ENCODE measurements at places on chromosomes 3 and 15.

- DNase-seq = no peak
- no peaks in the 10 kb centered on the region for H3K27me3 ChIP-seq
- H3K4me3 ChIP-seq = no peak overlapping the region
- no peaks in the 10 kb centered on the region for H3K4me1 ChIP-seq
- H3K36me3 ChIP-seq = no peaks in the 10 kb centered on the region
- no peak overlapping the region for H3K27ac ChIP-seq
Measured at GRCh38 chr3:175212896-175213295, 353.8 kb downstream of the NAALADL2 start.

GRCh38 chr3:110625201-110625747, 446.3 kb upstream of the NECTIN3 start:
- H3K27ac ChIP-seq = no peak overlapping the region
- H3K4me1 ChIP-seq = peaks cover 9% of the 10 kb centered on the region
- no peak overlapping the region for H3K4me3 ChIP-seq
- no peak for DNase-seq

DNA sequence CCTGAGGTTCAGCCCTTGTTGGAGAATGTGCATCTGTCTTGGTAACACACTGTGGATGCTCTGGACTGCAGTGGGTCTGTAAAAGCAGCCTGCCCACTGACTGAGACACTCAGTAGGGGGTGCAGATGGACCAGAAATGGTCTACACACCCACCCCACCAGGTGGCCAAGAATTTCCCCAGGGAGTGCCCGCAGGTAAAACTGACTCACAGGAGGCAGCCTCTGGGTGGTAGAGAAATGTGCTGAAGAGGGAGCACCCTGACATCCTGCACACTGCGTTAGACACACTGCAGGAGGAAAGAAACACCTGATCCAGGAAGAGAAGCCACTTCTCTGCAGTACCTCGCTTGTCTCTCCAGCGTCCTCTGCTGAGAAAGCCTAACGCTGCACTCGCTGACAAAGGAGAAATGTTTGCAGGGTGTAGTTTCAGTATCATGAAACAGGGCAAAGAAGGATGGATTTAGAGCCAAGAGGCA, 109.5 kb upstream of the ABHD17C start:
- H3K4me1 ChIP-seq = no peaks in the 10 kb centered on the region
- no peak for DNase-seq
- H3K27ac ChIP-seq = no peak overlapping the region
- H3K27me3 ChIP-seq = no peaks in the 10 kb centered on the region
- no peak overlapping the region for H3K4me3 ChIP-seq
- H3K36me3 ChIP-seq = no peaks in the 10 kb centered on the region

DNA sequence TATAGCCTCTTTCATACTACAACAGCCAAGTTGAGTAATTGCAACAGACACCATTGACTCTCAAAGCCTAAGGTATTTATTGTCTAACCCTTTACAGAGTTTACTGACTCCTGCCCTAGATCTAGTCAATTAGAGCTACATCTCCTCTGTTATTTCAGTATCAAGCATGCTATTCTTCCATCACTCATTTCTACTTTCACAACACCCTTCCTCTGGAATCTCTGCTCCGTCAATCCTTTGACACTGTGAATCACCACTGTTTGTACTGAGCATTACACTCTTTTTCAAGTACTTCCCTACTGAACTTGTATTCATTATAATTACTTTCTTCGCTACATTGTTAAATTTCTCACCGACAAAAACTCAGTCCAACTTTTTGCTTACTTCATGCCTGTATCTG, 121.8 kb downstream of the ZNF609 start:
- no peak overlapping the region for H3K27ac ChIP-seq
- peaks cover 1% of the 10 kb centered on the region for H3K27me3 ChIP-seq
- peaks cover 4% of the 10 kb centered on the region for H3K36me3 ChIP-seq
- H3K4me3 ChIP-seq = no peak overlapping the region
- peaks cover 34% of the 10 kb centered on the region for H3K4me1 ChIP-seq

DNA sequence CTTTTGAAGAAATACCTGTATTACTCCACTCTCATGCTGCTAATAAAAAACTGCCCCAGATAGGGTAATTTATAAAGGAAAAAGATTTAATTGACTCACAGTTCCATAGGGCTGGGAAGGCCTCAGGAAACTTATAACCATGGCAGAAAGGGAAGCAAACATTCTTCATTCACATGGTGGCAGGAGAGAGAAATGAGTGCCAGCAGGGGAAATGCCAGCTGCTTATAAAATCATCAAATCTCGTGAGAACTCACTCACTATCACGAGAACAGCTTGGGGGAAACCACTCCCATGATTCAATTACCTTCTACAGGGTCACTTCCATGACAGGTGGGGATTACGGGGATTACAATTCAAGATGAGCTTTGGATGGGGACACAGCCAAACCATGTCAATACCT, 18.7 kb downstream of the MFSD1 start:
- no peak overlapping the region for H3K4me3 ChIP-seq
- H3K4me1 ChIP-seq = no peaks in the 10 kb centered on the region
- no peak for DNase-seq
- H3K27ac ChIP-seq = no peak overlapping the region

- peaks cover 30% of the 10 kb centered on the region for H3K4me1 ChIP-seq
- H3K27ac ChIP-seq = no peak overlapping the region
- H3K27me3 ChIP-seq = no peaks in the 10 kb centered on the region
- H3K36me3 ChIP-seq = no peaks in the 10 kb centered on the region
- no peak for DNase-seq
- H3K4me3 ChIP-seq = no peak overlapping the region
Measured at GRCh38 chr15:59252137-59252536, 45.5 kb downstream of the LDHAL6B start.

GRCh38 chr3:31379598-31379997, 153.1 kb upstream of the STT3B start:
- DNase-seq = no peak
- H3K27ac ChIP-seq = no peak overlapping the region
- no peak overlapping the region for H3K4me3 ChIP-seq
- H3K27me3 ChIP-seq = peaks cover 7% of the 10 kb centered on the region
- H3K36me3 ChIP-seq = no peaks in the 10 kb centered on the region

Data from immature natural killer cell (primary cell).